ENCODE measurements at places on chromosomes 7 and 10. TPM values are rescaled to one million over a fixed set of nuclear protein-coding genes. Genes with fewer than 3 reads are reported as not detected.

GRCh38 chr7:126339813-126340212 is 912.9 kb downstream of the GRM8 start:
- no peak for DNase-seq

GRCh38 chr10:28314211-28314610 is 11.3 kb upstream of the MPP7 start:
- DNase-seq = no peak

The ZNF365 gene
- total RNA-seq = 153 TPM

The NME8 gene
- total RNA-seq = not detected

The ORAI2 gene
- 39.4 TPM for total RNA-seq

- DNase-seq = no peak
These were observed 87.9 kb upstream of the KAT6B start for GRCh38 chr10:74738542-74738941.

The CPN1 gene
- total RNA-seq = not detected

The GTF2IRD1 gene
- total RNA-seq = 21.9 TPM

DNA sequence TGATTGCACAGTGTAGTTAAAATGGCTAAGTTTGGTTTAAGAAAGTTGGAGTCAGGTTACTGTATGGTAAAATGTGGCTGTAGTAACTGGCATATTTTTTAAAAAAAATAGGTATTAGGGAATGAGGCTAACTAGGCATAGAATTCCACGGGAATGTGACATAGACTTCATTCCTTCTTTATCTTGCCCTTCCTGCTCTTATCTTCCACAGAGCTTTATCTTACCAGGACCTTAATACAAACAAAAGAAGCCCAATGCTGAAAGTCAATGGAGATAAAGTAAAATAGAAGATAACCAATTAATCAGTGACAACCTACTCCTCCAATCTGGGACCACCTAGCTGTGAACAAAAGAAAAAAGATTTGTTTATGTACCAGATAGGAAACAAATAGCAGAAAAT is 58.1 kb downstream of the TET1 start:
- no peak for DNase-seq

DNA sequence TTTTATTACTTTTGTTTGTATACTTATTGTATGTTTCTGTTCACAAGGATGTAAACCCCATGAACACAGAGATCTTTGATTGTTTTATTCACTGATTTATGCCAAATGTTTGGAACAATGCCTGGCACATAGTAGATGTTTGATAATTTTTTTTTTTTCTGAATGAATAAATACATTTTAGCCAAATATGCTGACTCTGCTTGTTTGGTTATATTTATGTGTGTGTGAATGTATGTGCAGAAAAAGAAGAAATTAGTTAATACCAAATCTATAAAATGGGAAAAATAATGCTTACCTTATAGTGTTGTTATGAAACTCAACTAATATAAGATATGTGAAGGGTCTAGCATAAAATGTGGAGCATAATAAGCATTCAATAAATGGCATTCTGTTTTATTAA is 203.9 kb downstream of the MDFIC start:
- DNase-seq = no peak

DNA sequence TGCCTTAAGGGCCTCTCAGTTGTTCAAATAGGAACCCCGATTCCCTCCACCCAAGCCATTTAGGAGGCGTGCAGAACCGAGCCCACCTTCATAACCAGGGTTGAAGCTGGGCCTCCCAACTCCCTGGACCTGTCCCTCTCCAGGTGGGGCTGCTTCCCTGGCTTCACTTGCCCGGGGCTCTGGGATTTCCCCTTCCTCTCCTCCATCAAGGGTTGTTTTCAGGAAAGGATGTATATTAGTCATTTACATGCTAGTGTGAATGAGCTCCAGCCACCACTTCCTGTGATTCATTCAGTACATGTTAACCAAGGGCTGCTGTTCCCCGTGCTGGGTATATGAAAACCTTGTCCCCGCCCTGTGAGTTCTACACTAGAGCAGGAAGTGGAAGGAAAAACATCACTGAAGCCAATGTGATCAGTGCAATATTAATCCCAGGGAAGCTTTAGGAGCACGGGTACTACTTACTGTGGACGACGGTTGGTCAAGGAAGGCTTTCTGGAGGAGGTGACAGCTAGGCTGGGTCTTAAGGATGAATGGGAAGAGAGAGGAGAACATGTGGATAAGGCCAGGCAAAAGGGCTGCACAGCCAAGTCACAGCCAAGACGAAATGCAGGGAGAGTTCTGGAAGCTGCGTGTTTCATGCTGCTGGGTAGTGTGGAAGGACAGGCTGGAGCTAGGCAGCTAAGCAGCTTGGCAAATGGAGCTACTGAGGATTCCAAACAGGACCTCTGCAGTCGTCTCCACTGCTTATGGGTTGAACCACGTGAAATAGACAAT is 150.1 kb upstream of the SHH start:
- no peak for DNase-seq

DNA sequence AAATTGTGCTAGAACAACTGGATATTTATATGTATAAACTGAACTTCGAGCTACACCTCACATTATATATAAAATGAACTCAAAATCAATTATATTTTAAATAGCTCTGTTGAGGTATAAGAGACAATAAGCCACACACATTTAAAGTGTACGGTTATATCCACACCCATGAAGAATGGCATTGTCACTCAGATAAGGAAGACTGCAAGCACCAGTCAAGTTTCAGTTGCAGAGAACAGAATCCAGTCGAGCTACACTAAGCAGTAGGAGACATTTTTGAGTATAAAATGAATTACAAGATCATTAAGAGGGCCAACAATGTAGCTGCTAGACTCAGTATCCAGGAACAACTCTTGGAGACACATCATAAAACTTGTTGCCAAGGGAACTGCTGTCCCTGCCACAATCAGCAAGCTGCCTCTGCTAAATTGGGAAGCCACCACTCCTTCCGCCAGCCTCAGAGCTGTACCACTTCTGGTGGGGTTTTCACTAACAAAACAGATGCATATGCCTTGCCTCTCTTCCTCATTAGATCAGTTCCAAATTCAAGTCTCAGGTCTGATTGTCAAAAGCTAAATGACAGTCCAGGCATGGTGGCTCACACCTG is 19.6 kb upstream of the GPNMB start:
- no peak for DNase-seq

DNA sequence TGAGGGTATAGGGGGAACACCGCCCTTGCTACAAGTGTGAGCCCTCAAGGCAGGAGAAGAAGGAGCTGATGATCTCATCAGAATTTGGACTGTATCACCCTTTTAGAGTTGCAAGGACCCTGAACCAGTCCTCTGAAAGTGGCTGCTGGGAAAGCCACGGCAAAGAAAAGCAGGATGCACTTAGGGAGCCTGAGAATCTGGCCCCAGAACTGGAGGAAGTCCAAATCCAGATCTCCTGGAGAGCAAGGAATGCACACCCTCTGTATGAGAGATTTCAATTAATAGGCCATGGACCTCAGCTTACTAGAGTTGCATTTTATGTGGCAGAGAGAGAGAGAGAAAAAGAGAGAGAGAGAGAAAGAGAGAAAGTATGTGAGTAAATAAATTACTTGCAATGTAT is 662.9 kb downstream of the CCSER2 start:
- DNase-seq = no peak

DNA sequence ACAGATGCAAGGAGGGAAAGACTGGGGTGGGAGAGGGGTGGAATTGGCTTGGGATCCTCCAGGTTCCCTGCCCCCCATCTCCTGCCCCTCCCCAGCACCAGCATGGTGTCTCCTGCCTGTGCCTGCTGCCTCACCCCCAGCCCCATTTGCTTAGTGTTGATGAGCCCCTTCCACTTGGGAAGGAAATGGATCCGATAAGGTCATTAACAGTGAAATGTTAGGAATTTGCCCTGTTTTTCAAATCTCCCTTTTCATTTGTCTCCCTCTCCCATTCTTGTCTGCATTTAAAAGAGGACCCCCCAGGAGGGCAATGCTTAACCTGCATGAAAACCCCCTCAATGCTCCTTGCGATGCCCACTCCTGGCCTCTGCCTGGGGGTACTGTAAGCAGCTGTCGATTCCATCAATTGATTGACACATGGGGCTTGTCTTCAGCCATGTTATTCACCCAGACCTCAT is 51.5 kb downstream of the HK1 start:
- DNase-seq = no peak

DNA sequence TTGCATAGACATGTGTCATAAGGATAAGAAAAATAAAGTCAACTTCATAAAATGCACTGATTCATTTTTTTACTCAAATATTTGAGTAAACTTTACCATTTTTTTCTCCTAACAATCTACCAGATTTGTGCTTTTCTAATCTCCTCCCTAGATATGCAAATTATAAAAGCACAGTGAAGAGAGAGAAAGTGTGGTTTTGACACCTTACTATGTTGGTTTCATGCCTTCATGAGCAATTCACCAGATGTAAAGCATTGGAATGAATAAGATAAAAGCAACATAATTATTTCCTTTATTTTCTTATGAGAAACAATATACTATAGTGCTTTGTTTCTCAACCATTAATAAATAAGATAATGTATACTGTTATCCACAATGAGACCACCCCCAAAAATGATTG is 432.5 kb upstream of the PCDH15 start:
- no peak for DNase-seq

DNA sequence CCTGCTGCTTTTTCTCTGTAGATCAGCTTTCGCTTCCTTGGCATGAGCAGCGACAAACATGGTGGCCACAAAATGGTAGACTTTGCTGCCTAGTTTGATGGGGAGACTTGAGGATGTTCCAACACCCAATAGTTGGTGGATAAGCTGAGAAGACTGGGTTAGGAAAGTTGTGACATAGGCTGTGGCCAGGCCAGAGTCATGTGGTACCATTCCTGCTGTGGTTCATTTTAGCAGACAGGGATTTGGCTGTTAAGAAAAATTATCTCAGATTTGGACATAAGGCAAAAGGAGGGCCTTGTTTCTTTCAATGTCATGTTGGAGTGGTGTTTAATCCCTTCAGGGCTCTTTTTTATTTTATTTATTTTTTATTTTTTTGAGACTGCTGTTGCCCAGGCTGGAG is 26.6 kb upstream of the FAM180A start:
- no peak for DNase-seq

GRCh38 chr7:20828947-20829346 is 42.3 kb upstream of the SP8 start:
- DNase-seq = no peak

DNA sequence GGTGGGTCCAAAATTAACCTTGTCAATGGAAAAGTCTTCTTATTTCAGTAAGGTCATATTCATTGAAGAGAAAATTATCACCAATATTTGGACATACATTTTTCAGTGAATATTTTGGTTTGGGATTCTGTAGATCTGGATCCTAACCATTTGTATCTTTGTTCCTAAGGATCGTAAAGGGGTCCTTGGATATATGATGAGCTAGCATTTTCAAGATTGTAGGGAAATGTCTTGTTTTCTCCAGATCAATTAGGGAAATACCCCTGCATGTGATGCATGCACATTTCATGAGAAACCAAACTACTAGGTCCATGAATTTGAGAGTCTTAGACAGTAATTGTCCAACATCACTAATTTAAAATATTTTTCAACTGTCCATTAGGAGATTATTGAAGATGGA is 18.0 kb downstream of the DNTT start:
- DNase-seq = no peak

DNA sequence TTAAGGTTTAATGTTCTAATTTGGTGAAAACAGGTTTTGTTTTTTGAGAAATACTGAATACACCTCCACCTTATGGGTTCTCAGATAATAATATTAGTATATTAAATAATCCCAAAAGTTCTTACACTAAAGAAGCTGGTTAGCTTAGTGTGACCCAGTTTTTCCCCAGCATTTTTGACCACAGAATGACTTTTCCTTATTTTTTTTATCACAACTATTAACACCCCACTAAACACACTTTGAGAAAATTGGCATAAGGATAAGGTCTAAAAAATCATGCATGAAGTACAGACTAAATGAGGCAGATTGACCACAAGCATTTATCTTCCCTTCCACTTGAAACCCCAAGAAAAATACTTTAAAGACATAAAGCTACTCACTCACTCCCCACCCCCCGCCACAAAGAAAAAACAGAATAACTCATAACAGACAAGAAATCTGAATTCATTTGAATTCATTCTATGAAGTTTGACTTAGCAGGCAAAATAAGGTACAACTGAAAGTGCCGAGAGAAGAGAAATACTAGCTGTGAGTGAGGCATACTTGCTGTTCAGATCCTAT is 49.7 kb upstream of the WNT16 start:
- no peak for DNase-seq

DNA sequence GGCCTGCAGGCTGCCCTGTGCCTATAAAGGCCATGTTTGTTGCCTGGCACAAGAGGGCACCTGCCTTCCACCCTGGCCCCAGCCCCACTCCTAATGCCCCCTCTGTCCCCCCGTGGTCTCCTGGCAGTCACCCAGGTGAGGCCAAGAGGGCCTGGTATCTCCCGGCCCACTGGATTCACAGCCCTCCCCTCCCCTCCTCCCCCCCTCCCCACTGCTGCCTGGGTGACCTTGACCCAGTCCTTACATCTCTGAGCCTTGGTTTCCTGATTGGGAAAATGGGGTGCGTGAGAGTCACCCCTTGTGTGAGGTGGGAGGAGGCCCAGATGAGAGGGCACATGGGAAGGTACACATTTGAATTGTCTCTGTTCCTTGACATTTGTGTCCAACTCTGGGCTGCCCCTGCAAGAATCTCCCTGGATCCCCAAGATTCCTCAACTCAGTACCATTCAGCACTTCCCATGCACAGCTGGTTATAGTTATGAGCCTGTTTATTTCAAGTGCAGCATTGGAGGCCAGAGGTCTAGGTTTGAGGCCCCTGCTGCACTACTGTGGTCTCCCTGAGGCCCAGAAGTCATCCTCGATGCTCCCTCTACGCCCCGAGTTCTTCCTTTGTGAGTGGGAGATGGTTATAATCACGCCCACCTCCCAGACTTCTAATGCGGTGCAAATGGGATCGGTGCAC is 58.9 kb downstream of the TMEM270 start:
- DNase-seq = no peak

The ZNF804B gene
- total RNA-seq = 2.5 TPM

The UNCX gene
- not detected for total RNA-seq

The DRGX gene
- 2.5 TPM for total RNA-seq

The ANKRD61 gene
- 0.41 TPM for total RNA-seq

GRCh38 chr10:100208276-100208675 is 21.1 kb downstream of the CHUK start:
- DNase-seq = no peak

The PIP gene
- total RNA-seq = not detected

DNA sequence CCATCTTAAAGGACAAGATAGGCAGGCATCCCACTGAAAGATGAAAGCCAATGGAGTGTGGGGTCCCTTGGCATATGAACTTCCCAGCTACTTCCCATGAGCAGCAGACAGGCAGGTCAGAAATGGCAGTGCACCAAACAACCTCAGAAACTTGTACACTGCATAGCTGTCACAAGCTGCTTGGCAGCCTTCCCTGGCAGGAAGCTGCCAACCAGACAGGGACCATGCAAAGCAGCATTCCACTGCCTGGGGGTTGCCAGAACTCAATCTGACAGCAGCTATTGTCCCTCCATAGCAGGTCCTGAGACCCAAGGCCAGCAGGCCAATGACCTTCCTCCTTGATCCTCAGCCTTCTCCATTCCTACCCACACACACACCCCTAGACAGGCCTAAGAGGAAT is 139.5 kb downstream of the PLCE1 start:
- DNase-seq = peak; percentile 3

The OR9A2 gene
- total RNA-seq = 1.2 TPM

GRCh38 chr10:120632047-120632446 is 175.0 kb downstream of the PLPP4 start:
- no peak for DNase-seq

Measured in dorsolateral prefrontal cortex (tissue), 122 donors.